Activated CD4-positive, alpha-beta T cell treated with anti-CD3 and anti-CD28 coated beads, Interleukin-2, amount 10 ng/mL, durations not matched to agents 7 days and 5 days (primary cell): ENCODE measurements at places on chromosomes 4 and X.

DNA sequence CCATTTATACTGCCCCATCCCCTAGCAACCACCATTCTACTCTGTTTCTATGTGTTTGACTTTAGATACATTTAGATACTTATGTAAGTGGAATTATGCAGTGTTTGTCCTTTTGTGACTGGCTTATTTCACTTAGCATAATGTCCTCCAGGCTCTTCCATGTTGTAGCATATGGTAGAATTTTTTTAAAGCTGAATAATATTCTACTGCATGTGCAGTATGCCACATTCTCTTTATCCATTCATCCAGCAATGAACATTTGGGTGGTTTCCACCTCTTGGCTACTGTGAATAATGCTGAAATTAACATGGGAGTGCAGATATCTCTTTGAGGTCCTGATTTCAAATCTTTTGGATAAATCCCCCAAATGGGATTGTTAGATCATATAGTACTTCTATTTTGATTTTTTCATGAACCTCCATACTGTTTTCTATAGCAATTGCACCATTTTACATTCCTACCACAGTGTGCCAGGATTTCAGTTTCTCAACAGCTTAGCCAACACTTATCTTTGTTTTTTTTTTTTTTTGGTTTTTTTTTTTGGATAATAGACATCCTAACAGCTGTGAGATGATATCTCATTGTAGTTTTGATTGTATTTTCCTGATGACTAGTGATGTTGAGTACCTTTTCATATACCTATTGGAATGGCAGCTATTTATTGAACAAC, 105.9 kb upstream of the LNX1 start:
- no peak for DNase-seq

GRCh38 chr4:66640233-66640990, 904.9 kb downstream of the CENPC start:
- DNase-seq = no peak

DNA sequence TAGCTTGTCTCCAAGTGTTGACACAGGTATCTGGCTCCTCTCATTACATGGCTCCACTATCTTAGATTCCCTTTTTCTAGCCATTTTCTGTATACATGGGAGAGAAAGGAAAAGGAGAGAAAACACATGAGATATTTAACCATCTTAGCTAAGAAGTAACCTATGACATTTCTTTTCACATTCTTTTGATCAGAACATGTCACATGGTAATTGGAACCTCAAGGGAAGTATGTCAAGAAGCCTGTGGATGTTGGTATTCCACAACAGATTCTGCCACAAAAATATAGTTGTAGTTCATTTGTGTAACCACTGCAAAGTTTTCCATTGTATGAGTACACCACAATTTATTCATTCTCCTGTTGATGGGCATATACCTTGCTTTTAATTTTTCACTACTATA, 18.7 kb upstream of the GABRB1 start:
- no peak for DNase-seq

GRCh38 chr4:184310171-184310567, 92.5 kb upstream of the ENPP6 start:
- DNase-seq = peak; percentile 51

- DNase-seq = no peak
These were observed 1.9 kb downstream of the IRS4 start for GRCh38 chrX:108734426-108734825.

DNA sequence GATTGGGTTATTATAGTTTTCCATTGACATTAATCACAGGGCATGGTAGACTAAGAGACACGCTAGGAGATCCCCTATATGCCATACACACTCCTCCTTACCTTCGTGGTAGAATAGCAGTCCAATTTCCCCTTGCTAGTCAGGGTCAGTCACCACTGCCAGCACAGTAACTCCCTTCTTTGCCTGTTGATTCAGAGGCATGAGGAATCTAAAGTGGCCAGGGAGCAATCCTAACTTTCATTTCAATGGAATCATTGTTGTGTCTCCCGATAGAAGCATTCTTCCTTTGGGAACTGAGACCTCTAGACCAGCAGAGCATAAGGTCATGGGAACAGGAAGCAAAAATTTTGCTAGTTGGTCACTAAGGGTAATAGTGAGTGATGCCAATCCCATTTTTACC, 51.1 kb downstream of the COL25A1 start:
- DNase-seq = no peak

DNA sequence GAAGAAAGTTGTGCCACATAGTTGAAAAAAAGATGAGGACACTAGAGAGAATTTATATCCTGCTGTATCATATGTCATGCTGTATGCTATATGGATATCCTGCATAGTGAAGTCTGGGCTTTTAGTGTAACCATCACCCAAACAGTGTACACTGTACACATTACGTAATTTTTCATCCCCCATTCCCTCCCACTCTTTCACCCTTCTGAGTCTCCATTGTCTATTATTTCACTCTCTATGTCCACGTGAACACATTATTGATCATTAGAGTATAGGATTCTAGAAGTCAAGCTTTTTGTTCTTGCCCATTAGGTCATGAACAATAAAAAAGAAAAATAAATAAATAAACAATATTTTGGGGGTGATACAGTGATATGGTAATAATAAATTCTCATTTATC, 18.0 kb upstream of the FRYL start:
- DNase-seq = no peak

DNA sequence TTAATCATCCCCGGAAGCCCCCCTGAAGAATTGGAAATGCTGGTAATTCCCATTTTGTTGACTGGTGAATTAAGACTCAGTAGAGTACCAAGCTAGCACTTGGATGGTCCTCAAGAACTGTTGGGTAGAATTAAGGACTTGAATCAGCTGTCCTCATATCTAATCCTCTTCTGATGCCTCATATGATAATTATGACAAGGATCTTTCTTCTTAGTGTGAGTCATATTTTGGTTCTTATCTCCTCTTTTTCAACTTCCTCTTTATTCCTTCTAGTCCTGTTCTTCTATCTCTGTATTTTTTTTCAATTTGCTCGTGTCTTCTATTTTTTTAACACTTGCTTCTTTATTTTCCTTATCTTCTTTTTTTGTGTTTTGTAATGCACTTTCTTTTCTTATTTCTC, 206.3 kb upstream of the ANXA3 start:
- no peak for DNase-seq

DNA sequence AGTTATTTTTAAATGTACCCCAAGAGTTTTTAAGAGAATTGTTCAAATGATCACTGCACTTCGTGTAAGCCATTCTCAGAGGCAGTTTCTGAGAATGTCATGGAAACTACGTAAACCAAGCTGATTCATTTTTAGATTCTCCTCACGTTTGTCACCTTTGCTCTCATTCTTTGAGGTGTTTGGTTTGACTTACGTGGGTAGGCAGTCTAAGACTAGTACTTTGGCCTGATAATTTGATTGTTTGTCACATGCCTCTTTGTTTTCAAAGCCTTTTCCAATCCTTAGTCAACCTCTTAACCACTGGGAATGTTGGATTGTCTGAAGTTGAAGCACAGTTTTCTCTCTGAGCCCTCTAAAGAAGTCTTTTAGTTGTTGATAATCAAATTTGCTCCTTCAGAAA, 10.5 kb downstream of the SEPTIN11 start:
- no peak for DNase-seq

DNA sequence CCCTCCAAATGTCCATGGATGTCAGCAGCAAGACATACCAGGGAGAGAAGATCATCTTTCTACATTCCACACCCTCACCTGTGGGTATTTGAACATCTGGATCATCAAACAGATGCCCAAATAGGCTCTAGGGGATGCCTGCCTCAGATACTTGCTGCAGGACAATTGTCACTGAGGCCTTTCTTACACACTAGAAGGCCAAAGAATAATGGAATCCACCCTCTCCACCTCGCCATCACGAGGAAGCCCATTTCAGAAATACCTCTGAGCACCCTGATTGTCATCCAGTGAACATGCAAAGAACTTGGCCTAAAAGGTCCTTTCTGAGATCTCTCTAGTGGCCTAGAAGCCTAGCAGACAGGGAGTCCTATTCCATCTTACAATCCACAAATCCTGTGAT, 6.9 kb upstream of the KIAA1210 start:
- DNase-seq = no peak

DNA sequence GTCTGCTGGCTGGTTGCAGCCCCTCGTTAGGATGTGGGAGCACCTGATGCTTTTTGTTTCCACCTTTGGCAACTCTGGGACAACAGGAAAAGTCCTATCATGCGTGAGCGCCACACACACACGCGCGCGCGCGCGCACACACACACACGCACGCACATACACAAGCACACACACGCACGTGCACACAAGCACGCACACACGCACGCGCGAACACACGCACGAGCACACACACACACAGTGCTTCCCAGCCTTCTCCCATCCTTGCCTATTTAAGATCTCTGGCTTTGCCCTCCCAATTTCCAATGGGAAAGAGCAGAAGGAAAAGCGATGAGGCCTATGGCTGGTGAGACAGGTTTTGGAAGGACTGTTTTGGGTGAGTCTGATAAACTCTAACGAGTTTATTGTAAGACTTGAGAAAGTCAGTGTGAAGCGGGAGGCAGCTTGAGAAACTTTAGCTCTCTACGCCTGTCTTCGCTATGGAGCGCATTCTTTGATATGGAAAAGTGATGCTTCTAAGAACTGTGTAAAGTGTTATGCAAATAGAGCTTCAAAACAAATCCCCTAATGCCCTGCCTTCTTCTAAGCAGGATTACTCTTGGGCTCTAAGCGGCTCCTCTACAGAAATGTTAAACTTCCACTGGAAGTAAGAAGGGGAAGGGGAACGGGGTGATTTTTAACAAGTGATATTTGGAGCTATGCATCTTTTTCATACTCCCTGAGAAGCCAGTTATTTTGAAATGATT, 11.8 kb downstream of the SUPT20HL1 start:
- no peak for DNase-seq

DNA sequence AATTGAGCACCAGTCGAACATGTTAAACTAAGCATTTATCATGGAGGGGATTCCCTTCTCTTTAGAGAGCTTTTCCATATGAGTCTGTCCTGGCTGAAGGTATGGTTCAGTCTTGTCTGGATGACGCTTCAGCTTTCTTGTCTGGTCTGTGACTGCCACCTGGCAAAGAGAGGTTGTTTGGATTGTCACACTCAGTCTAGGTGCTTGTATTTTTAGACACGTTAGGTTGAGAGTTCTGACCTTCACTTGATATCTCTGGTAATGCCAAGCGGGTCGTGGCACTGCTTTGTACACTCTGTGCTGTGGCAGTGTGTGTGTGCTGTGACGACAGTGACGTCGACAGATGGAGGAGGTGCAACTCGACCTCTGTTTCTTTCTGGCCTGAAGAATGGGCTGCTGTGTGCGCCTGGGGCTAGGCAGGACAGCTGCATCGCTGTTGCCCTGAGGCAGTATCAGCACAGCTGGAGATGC, 12.6 kb downstream of the NOCT start:
- no peak for DNase-seq

GRCh38 chrX:125505207-125505606, 185.5 kb downstream of the TEX13C start:
- no peak for DNase-seq

GRCh38 chrX:15856636-15857035, 2.0 kb upstream of the AP1S2 start:
- no peak for DNase-seq
